ENCODE measurements at places on chromosomes 5 and 9.

GRCh38 chr5:35771300-35771699 is 85.4 kb upstream of the IL7R start:
- no peak for DNase-seq

- DNase-seq, result no peak
Observed at GRCh38 chr9:16245756-16246440, 624.6 kb downstream of the BNC2 start.

DNA sequence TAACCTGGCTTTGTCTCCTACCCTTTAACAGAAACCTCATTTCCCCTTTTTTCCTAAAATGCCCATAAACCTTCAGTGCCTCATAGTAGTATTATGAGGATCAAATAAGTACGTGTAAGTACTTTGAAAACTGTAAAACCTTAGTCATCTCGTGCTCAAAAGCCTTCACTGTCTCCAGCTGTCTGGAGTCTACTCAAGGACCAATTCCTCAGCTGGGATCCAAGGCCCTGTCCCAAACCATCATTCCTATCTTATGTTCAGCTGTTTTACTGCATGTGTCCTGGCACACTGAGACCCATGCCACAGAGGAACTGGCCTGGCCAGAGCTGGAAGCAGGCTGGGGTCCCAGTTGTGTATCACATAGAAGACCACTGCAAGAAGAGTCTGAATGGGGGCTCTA is 15.9 kb downstream of the ADAMTSL1 start:
- no peak for DNase-seq

DNA sequence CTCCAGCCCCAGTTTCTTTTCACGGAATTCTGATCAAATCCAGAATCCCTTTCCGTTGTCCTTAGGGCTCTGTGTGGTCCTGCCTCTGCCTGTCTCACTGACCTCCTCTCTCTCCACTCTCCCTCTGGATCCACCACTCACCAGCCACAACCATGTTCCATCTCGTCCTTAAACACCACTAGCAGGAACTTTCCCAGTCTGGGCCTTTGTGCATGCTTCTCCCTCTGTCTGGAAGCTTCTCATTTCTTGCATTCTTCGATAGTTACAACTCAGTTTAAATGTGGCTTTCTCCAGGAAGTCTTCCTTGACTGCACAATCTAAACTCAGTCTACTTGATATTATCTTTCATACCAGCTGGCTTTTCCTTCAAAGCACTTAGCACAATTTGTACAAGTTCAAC is 117.7 kb upstream of the MSX2 start:
- no peak for DNase-seq

- no peak for DNase-seq
Observed at GRCh38 chr9:136606687-136607333, 55.9 kb upstream of the EGFL7 start.

DNA sequence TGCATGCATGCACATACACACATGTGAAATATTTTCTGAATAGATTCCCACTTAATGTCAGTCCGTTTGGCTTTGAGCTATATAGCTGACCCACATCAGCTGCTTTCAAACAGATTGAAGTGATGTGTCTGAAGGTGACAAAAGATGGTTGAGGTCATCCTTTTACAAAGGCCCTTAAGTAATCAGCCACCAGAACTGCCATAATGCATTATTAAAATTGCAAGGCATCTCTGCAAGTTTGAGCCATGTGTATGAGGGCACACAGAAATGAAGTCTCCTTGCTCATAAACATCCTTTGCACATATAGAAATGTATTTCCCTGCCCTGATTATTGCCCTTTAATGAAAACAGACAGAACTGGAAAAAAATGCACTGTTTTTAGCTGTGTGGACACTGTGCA is 1043.0 kb upstream of the C9orf72 start:
- DNase-seq, result no peak

DNA sequence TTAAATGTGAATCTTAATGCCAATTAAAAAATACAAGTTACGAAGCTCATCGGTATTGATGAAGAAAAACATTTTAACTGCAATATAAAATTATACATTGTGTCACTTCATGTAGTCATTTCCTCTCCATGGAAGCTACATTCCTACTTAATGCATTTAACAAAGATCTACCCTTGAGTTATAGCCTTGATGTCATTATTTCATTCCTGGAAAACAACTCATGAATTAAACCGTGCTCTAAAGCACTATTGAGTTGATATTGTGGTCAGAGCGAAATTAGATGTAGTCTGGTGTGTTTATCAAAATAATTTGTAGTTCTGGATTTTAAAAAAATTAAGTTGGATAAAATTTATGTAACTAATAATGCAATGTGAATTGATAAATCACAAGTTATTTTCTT is 11.1 kb downstream of the C5orf47 start:
- no peak for DNase-seq

GRCh38 chr5:38562444-38563210 is 6.2 kb upstream of the LIFR start:
- DNase-seq, result no peak

DNA sequence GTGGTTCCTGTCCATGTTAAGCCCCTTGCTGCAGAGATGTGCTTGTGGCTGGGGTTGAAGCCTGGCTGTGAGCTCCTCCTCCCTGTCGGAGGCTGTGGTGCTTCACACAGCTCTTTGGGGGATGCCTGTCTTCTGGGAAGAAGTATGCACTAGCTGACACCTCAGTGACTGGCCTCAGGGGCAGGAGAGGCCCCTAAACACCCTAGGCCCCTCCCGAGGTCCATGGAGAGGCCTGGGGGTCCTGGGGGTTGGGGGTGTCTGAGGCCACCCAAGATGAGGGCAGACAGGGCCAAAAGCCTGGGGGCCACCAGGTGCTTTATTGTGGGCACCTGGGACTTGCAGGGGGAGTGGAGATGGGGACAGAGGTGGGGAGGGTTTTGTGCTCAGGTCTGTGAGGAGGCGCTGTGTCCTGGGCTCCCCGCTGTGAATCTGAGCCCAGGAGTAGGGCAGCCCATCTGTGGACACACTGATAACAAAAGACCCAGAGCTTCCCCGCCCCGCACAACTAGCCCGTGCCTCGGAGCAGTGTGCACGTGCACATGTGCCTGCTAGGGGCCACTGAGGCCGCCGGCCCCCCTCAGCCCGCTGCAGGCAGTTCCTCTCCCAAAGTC is 92.0 kb downstream of the PHF2 start:
- no peak for DNase-seq

- DNase-seq, result no peak
Observed at GRCh38 chr9:127133739-127134167, 11.3 kb upstream of the ANGPTL2 start.

GRCh38 chr5:878125-878524 is 14.5 kb downstream of the BRD9 start:
- no peak for DNase-seq

- DNase-seq, result no peak
Observed at GRCh38 chr5:171676286-171676944, 109.2 kb upstream of the SMIM23 start.

DNA sequence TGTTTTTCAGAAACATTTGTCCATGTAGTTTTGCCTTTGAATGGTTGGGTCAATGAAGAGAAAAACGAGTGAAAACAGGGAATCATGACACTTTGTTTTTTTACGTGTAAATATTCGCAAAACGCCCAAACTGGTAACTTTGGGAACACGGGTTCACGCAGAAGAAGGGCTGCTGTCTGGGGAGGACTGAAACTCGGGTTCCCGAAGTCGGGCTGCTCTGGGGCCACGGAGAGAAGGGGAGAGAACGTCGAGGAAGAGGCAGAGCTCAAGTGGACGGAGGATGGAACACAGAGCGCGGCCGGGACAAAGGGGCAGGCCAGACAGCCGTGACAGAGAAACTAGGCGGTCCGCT is 478 bp upstream of the SETD9 start:
- no peak for DNase-seq

- no peak for DNase-seq
Observed at GRCh38 chr5:168961681-168962080, 339.3 kb downstream of the SLIT3 start.

GRCh38 chr9:109010746-109011145 is 2.6 kb downstream of the CTNNAL1 start:
- peak; percentile 68 for DNase-seq

DNA sequence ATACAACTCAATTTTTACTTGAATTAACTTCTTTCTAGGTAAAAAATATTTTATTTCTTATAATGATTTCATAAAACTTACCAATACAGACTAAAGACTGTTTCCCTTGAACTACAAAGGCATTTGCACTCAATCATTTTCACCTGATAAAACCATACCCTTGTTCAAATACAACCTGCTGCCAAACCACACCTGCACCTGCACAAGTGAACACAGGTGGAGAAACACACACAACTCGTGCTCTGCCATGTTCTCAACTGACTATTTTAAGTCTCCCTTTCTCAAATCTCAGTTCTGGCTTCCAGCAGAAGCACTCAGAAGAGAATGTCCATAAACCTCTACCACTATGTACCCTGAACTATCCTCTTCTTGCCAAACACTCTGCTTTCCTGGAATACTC is 1892.1 kb downstream of the MAT2B start:
- DNase-seq, result no peak

DNA sequence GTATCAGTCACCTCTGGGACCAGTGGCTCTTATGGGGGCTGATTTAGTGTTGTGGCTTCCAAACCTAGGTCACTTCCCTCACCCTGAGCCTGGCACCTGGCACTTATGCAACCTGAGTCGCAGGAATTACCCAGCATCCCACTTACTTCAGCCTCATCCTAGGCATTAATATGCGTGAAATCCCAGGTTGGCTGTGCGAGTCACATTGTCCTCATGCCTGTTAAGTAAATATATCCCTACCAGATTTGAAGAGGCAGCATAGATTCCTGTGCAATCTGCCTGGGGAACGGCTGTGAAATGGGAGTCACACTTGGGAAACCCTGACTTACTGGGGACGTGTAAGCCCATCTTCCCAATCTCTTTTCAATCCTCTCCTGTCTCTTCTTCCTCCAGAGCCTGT is 42.7 kb upstream of the AKNA start:
- no peak for DNase-seq

Measured in stimulated activated CD4-positive, alpha-beta T cell treated with anti-CD3 and anti-CD28 coated beads, Interleukin-4, amount 100 ng/mL, for 24 hours (primary cell).